Prostate gland (tissue), 2 donors: ENCODE measurements at places on chromosomes 2 and 18.

DNA sequence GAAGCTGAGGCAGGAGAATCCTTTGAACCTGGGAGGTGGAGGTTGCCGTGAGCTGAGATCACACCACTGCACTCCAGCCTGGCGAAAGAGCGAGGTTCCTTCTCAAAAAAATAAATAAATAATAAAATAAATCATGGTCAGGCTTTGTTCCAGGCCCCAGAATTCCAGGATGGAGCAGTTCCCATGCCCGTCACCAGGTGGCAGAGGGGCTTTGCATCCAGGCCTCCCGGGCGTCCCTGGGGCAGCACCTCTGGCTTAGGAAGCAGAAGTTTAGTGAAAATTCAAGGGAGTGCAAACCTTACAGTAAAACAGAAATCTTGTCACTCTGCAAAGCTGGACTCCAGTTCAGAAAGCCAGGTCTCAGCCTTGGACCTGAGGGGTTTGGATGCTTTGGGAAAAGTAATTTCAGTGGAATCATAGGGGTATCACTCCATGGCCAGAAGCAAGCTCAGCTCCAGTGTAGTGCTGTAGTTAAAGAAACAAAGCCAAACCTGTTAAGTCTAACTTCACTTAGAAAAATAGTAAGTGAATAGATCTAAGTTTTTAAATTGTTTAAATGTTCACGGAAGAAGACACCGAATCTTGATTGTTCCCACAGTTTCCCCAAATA lies 512.7 kb downstream of the CMPK2 start:
- DNase-seq = peak; percentile 11

DNA sequence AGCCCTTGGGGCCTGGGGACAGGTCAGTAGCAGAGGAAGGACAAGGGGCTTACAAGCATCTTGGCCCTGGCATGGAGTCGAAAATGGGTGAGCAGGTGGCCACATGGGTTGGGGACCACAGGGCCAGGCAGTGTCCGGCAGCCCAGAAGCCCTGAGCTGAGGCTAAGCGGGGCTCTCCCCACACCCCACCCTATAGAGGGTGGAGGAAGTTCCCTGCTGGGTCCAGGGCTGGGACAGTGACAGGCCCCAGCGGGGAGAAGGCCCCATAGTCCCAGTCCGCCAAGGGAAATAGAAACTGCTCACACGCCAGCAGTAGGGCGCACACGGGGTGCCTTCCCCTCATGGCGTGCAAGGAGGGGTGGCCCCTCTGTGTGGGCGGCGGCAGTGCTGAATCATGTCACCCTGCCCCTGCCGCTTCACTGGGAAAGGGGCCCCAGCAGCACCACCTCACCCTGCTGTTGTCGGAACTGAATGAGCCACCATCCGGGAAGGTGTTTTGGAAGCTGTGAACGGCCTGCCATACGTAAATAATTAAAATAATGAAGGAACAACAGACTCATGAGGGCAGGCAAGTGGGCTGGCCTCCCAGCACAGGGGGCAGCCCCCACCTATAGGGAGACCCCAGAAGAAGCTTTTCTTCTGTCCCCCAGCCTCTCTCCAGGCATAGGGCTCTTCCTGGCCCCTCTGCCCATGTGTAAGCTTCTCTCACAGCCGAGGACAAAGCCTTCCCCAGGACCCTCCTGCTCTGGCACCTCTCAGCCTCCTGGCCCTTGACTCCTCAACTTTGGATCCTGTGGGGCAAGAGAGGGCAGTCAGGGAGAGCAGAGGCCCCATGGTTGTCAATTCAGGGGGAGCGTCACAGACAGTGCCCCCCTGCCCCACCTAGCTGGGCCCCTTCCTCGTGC lies 12.7 kb upstream of the DUSP2 start:
- no peak for DNase-seq

DNA sequence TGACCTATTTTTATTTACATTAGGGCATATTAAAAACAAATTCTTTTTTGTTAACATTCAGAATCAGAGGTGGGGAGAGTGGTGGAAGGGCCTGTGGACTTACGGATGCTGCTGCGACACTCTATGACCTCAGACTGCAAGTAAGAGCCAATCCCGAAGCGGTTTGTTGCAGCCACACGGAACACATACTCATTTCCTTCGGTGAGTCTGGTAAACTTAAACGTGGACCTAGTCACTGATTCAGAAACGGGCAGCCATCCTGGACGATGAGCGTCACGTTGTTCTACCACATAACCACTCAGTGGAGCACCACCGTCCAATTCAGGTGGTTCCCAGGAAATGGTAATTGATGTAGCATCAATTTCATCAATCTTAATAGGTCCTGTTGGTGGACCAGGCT lies 61.9 kb downstream of the PLEKHA3 start:
- DNase-seq = no peak

DNA sequence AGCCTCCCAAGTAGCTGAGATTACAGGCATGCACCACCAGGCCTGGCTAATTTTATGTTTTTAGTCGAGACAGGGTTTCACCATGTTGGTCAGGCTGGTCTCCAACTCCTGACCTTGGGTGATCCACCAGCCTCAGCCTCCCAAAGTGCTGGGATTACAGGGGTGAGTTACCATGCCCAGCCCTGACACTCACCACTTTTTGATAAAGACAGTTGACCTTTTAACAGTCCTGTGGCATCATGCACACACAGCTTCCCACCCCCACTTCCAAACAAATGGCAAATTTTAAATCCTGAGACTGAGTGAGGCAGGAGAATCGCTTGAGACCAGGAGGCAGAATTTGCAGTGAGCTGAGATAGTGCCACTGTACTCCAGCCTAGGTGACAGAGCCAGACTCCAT lies 6.2 kb upstream of the DNAJB2 start:
- DNase-seq = no peak

- no peak for DNase-seq
These were observed 23.2 kb downstream of the KCNF1 start for GRCh38 chr2:10934979-10935350.

DNA sequence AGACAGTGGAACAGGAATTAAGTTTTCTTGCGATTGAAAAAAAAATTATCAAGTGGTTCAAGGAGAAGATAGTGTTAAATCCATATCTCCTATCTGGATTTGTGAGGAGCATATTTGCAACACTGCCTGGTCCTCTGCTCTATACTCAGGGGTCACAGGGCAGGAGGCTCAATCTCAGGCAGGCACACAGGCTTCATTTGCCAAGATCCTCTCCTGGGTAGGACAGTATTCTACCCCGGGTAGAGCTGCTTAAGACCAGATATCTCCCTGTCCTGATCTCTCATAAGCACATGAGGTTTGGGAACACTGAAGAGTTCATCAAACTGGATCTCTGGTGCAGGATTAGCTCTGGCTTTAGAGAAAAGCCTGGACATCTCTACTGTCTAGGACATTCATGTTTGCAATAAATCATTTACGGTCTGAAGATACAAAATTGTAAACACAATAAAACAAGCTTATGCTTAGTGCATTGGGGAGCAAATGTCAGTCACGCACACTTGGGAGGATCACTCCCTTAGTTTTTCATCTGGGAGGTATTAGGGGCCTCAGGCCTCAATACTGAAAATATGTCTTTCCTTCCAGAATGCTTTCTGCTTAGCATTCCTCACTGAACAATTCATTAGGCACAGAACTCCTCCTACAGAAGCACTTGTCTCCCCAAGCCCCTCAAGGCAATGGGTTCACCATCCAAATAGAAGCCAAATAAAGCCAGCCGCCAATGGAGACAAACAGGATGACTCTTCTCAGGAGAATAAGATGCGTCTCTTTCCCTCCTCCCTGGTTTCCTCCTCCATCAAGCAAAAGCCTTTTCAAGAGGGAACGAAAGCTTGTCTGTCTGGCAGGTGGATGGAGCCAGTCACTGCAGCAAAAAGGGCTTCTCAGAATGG lies 34.1 kb upstream of the LCLAT1 start:
- no peak for DNase-seq

DNA sequence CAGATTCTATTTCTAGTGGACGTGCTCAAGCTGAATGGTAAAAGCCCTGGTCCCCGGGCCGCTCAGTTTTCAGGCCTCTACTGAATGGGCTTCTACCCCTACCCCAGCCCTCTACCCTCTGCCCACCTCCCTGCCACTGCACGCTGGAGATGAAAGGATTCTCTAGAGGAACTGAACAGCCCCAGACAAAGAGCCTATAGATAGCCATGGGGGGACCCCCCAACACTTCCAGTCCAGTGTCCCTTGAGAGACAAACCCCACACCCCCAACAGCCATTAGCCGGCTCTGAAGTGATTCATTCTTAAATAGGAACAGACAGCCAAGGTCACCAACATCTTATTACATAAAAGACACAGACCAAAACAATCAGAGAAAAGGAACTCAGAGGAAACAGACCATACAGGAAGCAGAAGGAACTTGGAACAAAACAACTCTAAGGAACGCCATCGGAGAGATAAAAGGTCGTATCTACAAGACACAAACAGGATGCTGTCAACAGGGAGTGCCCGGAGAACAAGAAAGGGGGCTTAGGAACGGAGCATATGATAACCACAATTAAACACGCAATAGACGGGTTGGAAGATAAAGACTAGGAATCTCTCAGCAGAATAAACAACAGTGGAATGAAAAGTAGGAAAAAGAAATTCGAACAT lies 23.5 kb downstream of the TMEM37 start:
- DNase-seq = no peak

GRCh38 chr2:387980-388421 lies 100.1 kb upstream of the ALKAL2 start:
- no peak for DNase-seq

- no peak for DNase-seq
These were observed 250.7 kb upstream of the SALL3 start for GRCh38 chr18:78728784-78729467.

GRCh38 chr2:70474256-70474848 lies 79.3 kb downstream of the TGFA start:
- DNase-seq = no peak

DNA sequence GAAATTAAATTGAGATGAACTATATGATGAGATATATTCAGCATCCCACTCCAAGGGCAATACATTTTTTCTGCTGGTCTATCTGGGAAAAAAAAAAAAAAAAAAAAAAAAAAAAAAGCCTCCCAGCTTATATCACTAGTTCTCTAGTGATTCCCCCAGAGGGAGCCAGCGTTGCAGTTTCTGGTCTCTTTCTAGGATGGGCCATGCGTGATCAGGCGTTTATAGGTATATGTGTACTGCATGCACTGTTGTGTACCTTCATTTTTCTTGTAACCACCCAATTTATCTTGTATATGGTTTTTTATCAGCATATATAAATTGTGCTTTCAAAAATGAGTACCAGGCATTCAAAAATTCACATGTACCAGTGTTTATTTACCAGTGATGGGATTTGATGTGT lies 35.1 kb downstream of the DCDC2C start:
- DNase-seq = no peak

GRCh38 chr2:230816735-230817134 lies 48.0 kb upstream of the ITM2C start:
- peak; percentile 33 for DNase-seq

GRCh38 chr2:5697562-5697961 lies 5.4 kb downstream of the SOX11 start:
- DNase-seq = no peak

DNA sequence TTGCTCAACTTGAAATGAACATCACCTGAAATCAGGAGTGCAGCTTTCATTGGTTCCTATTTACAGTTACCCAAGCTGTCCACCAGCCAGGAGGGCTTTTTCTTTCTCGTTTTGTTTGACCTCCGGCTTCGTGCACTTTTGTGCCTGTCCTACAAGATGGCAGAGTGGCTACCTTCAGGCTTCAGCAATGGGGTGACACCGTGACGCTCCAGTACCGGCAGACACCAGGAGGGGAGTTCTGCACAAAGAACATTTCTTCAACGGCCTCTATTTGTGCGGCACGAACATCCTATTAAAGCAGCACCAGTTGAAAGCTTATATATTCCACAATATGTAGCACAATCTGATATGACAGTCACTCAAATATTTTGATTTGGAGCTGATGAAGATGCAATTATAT lies 18.3 kb downstream of the RNASEH1 start:
- no peak for DNase-seq

DNA sequence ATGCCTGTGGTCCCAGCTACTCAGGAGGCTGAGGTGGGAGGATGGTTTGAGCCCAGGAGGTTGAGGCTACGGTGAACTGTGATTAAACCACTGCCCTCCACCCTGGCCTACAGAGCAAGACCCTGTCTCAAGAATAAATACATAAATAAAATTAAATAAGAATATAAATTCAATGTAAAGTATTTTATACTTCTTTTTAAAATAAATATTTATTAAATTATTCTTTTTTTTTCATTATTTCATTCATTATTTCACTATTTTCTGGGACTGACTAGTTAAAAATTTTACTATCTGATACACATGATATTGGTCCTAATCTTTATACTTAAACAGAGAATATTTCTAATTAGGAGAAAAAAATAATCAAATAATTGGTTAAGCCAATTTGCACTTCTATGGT lies 917.6 kb downstream of the ERBB4 start:
- DNase-seq = no peak

DNA sequence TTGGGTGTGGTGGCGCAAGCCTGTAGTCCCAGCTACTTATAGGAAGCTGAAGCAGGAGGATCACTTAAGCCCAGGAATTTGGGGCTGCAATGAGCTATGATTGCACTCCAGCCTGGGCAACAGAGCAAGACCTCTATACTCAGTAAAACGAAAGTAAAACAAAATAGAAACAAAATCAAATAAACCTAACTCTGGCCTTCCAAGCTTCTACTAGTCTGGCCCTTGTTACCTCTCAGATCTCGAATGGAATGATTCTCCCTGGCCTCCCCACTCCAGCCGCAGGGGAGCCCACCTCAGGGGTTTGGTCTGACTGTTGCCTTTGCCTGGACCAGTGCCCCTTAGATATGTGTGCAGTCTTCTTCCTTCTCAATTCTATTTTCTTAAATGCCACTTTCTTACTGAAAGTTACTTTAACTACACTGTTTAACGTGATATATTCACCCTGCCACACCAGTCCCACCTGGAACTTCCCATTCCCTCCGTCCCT lies 160.0 kb upstream of the GCFC2 start:
- no peak for DNase-seq

GRCh38 chr2:33190393-33190937 lies 243.7 kb downstream of the LTBP1 start:
- no peak for DNase-seq

- no peak for DNase-seq
These were observed 32.7 kb downstream of the COX7A2L start for GRCh38 chr2:42328148-42328833.

DNA sequence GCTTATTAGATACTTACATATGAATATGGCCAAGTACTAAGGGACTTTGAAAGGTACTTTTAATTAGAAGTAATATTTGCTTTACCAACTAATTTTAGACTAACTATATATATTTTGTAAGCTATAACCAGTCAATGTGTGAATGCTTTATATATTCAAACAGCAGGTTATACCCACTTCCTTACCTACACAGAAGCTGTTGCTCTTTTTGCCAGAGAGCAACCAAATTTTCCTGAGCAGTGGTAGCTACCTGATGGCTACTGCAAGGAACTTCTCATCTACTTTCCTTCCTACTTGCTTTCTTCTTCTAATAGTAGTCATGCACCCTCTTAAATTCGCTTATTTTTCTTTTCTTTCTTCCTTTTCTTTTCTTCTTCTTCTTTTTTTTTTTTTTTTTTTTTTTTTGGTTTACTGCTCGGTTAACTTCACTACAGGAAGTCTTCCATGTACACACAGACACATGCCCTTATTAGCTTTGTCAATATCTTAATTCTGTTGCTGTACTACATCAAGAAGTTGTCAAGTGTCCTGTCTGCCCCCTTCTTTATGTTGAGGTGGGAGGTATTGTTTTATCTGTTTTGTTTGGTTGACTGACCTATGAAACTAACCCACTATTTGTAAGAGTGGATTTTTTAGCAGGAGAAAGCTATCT lies 95.0 kb downstream of the EPC2 start:
- DNase-seq = no peak
